ENCODE measurements at places on chromosomes 16 and 17.

GRCh38 chr16:89548344-89549006 lies 12.0 kb upstream of the RPL13 start:
- DNase-seq, result no peak

- DNase-seq, result no peak
These were observed 490.5 kb upstream of the CDH5 start for GRCh38 chr16:65876056-65876408.

DNA sequence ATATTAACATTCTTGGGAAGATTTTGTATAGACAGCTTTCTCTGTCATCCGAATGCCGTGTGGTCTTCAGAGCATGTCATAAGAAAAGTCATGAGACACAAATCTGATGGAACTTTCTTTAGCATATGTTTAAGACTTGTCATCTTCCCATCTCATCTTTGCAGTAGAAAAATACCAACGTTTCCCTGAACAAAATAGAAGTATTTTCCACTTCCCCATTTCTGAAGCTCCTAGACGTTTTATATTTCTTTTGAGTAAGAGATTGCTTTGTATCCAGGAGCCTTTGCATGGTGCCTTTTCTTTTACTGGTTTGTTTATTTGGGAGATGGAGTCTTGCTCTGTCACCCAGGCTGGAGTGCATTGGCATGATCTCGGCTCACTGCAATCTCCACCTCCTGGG lies 235.1 kb downstream of the PRKCA start:
- no peak for DNase-seq

- DNase-seq, result peak; percentile 35
These were observed 78.5 kb downstream of the KLHDC4 start for GRCh38 chr16:87687126-87687910.

DNA sequence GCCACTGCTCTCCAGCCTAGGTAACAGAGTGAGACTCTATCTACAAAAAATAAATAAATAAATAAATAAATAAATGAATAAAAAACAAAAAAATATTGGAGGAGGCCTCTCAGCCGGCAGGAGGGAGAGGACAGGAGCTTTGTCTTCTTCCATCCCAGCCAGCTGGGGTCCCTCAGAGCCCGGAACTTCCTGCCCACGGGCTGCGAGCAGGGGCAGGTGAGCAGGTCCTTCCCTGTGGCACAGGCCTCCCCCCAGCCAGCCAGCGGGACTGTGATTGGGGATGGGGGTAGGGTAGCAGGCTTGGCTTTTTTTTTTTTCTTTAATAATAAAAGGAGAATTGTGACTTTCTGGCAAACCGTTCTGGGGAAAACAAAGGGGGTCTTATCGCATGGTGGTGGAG lies 10.1 kb downstream of the SMTNL2 start:
- no peak for DNase-seq

DNA sequence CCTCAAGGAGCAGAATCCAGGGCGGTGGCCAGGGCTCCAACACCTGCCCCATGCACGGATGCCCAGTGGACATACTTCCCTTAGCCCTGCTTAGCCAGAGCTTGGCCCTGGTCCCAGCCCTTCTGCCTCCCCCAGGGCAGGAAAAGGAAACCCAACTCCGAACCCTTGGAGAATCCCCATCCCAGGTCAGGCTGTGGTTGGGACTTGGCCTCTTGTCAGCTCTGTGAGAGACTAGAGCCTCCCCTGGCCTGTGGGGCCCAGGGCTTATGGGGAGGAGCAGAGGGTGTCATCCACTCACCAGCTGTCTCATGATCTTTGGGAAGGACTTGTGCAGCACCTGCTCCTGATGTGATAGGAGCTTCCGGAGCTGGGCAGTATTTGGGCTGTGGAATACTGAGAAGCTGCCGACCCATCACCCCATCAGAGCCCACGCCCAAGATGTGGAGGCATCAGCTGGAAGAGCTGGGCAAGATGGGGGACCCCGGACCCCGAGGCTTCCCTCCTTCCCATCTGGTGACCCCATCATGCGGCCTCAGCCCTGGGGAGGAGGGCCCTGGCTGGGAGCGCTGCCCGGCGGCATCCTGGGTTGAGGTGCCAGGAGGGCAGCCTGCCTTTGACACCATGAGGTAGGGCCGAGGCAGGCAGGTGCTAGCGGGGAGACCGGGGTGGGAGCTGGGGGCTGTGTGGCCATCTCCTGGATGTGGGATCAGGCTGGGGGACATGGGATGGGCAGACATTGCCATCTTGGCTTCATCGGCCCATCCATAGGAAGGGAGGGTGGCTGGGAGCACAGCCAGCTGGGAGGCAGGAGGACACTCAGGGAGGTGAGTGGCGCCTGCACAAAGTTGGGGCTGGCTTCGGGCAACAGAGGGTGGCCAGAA lies 45.1 kb downstream of the TNFRSF13B start:
- no peak for DNase-seq

GRCh38 chr16:69618307-69618706 lies 52.5 kb downstream of the NFAT5 start:
- no peak for DNase-seq

DNA sequence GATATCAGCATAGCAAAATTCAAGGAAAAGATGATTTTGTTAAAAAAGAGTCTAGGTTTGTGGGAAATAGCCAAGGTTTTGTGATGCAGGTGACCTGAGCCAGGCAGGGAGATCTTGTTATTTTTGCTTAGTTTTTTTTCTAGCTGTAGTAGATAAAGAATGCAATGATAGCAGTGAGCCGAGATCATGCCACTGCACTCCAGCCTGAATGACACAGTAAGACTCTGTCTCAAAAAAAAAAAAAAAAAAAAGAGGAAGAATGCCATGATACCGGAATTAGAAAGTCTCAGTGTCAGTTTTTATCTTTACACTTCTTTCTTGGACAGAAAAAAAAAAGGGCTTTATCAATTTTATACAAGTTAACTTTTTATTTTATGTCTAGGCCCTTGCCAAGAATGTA lies 27.5 kb downstream of the TMEM238L start:
- no peak for DNase-seq

DNA sequence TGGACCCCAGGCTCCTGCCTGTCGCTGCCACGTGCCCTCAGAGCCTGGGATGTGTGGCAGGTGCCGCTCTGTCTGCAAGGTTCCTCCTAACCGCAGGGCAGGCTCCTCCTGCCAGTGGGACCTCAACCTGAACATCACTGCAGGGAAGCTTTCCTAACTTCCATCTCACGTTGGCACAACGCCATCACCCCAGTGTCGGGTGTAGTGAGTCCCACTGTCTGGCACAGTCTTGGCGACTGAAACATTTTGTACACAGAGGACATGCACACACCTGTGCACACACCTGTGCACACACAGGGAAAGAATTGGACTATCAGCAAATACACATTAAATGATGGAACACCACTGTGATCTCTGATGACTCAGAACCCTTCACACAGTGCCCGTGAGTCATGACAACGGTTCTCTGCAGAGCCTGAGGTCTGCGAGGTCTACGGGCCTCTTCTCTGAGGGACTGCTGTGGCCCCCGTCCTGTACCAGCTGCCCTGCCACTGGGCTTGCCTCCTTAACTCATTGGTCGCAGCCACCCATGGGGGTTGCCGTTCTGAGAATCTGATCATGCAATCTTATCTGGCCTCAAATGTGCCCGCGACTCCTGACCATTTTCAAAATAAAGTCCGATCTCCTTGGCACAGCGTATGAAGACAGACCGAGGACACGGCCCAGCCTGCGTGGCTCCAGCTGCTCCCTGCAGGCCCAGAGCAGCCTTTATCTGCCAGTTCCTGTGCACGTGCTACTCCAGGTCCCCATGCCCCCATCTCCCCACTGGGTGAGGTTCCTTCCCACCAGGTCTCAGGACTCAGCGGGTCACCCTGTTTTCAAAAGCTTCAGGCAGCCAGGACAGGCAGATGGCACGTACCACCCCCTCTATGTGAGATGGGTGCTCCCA lies 7.6 kb downstream of the CCDC57 start:
- DNase-seq, result no peak

DNA sequence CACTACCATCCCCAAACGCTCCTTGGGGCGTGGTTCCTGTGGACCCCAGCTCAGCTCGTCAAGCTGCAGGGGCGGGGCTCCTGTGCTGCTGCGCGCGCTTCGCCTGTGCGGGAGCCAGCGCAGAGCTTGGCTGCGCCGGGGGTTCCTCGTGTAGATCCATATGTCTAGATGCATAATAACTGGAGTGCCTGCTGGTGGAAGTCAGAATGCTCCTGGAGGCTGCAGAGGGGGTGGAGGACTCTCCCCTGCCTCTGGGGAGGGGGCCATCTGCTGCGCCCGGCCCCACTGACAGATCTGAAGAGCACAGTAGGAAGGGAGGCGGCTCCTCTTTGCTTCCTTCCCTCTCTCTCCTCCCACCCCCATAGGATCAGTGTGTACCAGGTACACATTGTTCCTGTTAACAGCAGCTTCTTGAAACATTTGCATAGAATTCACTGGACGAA lies 4.6 kb downstream of the RASD1 start:
- DNase-seq, result no peak

GRCh38 chr16:78519896-78520295 lies 420.4 kb downstream of the WWOX start:
- no peak for DNase-seq

GRCh38 chr17:17466511-17466910 lies 10.3 kb upstream of the MED9 start:
- DNase-seq, result no peak

- DNase-seq, result peak; percentile 60
These were observed 167.1 kb downstream of the CCDC182 start for GRCh38 chr17:57577751-57578607.

DNA sequence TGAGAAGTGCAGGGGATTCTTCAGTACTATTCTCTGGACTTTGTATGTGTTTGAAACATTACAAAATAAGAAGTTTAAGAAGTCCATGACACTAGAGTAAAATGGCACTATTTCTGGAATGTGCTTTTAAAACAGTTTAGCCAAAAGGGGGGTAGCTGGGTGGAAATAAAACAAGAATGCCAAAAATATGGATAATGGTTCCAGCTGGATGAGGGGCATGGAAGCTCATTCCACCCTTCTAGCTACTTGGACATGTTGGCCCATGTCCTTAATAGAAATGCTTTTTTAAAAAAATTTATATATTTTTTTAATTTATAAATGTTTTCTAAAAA lies 13.1 kb downstream of the ZC3H7A start:
- DNase-seq, result no peak
